Transverse colon (tissue), 4 donors: ENCODE measurements at places on chromosomes 5 and 9. TPM values are rescaled to one million over a fixed set of nuclear protein-coding genes. Genes with fewer than 3 reads are reported as not detected.

Gene NTRK2
- total RNA-seq, result 6.4 TPM

Gene PAEP
- total RNA-seq, result not detected

Gene TMEM141
- total RNA-seq, result 229 TPM

Gene CKMT2
- total RNA-seq, result 7.1 TPM

Gene RAD23B
- 54.3 TPM for total RNA-seq

Gene N4BP3
- total RNA-seq, result 2.6 TPM

Gene SPATA31C1
- not detected for total RNA-seq

Gene GFRA3
- total RNA-seq, result 0.48 TPM

Gene SLC34A1
- not detected for total RNA-seq

Gene LYSMD3
- total RNA-seq, result 5.6 TPM

Gene PPWD1
- total RNA-seq, result 52.1 TPM

Gene DCAF10
- 12.0 TPM for total RNA-seq

Gene SLC24A2
- total RNA-seq, result 0.14 TPM

Gene EIF4E1B
- not detected for total RNA-seq

Gene SAXO1
- total RNA-seq, result not detected

Gene UNC13B
- total RNA-seq, result 59.8 TPM

Gene RNF180
- total RNA-seq, result 3.5 TPM

Gene ZNF782
- total RNA-seq, result 17.3 TPM

Gene SMC2
- 6.1 TPM for total RNA-seq

Gene PDE8B
- 22.4 TPM for total RNA-seq

Gene PLCXD3
- total RNA-seq, result not detected

Gene GLDC
- total RNA-seq, result 2.4 TPM

Gene C9orf153
- total RNA-seq, result not detected

Gene PHF24
- total RNA-seq, result 0.16 TPM

Gene LCP2
- 33.0 TPM for total RNA-seq

Gene CDH9
- not detected for total RNA-seq

Gene RABL6
- 71.3 TPM for total RNA-seq

Gene LAMC3
- 6.6 TPM for total RNA-seq

Gene CDH6
- total RNA-seq, result 0.75 TPM

Gene TRUB2
- 47.0 TPM for total RNA-seq

Gene OR1N2
- total RNA-seq, result not detected

Gene PKN3
- total RNA-seq, result 8.1 TPM

Gene MEGF10
- not detected for total RNA-seq

Gene KIF24
- 6.8 TPM for total RNA-seq

Gene MEIKIN
- total RNA-seq, result not detected

Gene GABRA6
- not detected for total RNA-seq

Gene RNF183
- total RNA-seq, result not detected

Gene AGXT2
- not detected for total RNA-seq

Gene RHOBTB3
- total RNA-seq, result 87.0 TPM

Gene PCDHB6
- 0.32 TPM for total RNA-seq

Gene GPR150
- not detected for total RNA-seq

Gene MYOT
- 7.1 TPM for total RNA-seq

Gene TAL2
- not detected for total RNA-seq

Gene BHMT2
- total RNA-seq, result 3.2 TPM

Gene CNTNAP3B
- 10.2 TPM for total RNA-seq

Gene BTNL3
- 146 TPM for total RNA-seq

Gene OTULINL
- total RNA-seq, result 61.0 TPM

Gene MAML1
- total RNA-seq, result 27.7 TPM
